ENCODE measurements at places on chromosomes 5 and 9.

GRCh38 chr9:13047827-13048587, 231.5 kb downstream of the MPDZ start:
- DNase-seq: no peak

DNA sequence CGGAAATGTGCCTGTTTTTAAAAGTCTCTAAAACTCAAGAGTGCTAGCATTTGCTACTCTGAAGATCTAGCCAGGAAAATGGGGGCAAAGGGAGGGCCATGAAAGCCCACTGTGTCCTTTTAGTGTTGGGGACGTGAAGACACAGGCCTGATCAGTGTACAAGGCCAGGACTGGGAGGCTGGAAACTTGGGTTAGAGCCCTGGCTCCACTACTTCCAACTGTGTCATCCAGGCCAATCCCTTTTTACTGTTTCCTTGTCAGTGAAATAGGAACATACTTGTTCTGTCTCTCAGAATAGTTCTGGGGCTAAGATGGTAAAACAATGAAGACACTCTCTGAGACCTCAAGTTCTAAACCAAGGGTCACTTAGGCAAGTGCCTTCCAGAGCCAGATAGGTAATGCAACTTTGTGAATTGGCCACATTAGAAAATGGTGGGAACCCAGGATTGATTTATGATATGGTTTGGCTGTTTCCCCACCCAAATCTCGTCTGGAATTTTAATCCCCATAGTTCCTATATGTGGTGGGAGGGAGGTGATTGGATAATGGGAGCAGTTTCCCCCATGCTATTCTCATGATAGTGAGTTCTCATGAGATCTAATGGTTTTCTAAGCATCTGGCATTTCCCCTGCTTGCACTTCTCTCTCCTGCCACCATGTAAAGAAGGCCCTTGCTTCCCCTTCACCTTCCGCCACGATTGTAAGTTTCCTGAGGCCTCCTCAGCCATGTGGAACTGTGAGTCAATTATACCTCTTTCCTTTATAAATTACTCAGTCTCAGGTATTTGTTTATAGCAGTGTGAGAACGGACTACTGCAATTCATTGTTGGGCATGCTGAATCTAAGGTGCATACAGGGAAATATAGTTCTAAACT, 30.4 kb upstream of the B4GALT1 start:
- no peak for DNase-seq

GRCh38 chr9:14768405-14769229, 46.1 kb upstream of the CER1 start:
- no peak for DNase-seq

- no peak for DNase-seq
Observed at GRCh38 chr9:134389642-134390041, 63.4 kb downstream of the RXRA start.

DNA sequence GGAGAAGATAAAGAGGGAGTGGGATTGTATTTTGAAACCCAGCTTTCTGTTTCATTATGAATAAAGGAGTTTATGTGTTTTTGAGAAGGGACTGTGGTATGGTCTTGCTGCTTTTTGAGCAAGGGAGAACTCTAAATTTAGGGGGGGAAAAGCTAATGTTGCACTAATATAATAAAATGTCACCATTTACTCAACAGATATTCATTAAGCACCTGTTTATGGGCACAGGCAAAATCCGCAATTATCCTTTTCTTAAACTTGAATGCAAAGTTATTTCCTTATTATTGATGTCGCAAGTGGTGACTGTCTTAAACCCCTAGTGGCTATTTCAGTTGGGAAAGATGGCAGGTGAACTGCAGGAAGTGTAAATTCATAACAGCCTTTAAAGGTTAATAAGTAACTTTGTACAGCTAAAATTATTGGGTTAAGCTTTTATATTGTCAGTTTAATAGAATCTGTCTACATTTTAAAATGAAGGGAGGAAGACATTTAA, 1.5 kb downstream of the CDC42SE2 start:
- DNase-seq: no peak

DNA sequence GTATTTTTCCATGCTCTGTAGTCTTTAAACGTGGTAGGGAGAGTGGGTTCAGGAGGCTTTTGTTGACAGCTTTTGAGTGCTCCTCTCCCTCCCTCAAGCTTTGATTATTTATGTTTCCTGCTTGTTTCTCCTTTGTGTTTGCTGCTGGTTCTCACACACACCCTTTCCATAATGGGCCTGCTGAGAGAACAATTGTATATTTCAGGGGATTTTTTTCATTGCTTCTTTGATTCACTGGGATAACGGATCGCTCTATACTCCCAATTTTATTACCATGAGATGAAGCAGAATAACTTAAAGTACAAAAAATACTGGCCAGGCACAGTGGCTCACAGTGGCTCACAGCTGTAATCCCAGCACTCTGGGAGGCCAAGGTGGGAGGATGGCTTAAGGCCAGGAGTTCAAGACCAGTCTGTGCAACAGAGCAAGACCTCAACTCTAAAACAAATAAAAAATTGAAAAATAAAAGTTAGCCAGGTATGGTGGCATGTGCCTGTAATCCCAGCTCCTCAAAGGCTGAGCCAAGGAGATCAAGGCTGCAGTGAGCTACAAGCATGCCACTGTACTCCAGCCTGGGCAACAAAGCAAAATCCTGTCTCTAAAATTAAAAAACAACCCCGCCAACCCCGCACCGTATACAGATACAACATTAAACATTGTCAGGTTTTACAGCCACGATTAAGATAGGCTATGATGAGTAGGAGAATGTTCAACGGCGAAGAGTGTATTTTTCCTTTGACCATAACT, 66.9 kb downstream of the USP20 start:
- DNase-seq: no peak

DNA sequence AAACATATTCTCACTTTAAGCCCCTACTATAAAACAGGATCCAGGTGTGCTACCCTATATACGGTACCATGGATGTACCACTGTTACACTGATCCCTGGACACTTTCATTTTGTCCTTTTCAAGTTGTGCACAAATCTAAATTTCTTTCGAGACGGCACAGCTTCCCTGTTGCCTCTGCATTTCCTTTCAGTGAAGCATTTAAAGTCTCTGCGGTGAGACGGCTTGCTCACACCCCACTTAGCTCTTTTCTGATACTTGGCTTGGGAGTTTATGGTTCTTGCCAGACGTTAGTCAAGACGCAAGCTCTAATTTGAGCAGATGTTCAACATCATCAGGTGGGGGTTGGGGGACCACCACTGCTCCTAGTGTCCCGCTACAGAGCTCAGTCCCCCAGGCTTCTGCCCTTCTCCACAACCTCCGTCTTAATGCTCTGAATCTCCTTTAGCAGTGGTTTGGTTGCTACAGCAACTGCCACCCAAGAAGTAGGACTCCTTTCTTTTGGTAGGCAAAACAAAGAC, 15.8 kb downstream of the F2RL2 start:
- no peak for DNase-seq

DNA sequence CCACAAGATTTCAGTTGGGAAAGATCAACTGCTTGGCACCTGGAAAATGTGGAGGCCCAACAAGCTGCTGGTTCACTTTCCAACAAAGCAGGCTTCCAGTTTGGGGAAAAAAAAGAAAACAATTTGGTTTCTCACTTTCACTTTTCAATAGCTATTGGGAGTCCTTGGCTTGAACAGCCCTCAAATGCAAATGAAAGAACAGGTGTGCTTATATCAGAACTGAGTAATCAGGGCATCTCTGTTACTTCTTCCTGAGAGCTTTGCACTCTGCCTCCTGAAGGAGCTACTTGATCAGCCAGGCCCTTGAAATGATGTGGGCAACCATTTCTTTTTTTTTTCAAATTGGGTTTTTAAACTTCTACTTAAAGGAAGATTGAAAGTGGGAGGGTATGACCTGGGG, 73.5 kb downstream of the MFAP3 start:
- DNase-seq: no peak

DNA sequence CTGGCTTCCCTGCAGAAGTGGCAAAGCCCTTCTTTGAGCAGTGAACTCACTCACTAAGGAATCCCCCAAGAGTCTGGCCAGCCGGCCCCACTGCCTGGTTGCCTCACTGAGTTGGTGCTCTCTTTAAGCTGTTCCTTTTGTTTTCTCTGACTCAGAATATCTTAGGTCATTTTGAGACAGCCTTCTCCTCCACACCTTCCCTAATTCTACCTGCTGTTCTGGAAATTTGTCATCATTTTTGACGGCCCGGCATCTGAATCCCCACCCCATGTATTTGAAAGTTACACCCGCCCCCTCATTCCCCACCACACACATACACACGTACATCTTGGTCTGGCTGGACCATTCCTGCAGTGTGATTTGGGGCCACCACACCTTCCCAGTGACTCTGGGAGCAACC, 41.8 kb downstream of the FGF1 start:
- DNase-seq: no peak

DNA sequence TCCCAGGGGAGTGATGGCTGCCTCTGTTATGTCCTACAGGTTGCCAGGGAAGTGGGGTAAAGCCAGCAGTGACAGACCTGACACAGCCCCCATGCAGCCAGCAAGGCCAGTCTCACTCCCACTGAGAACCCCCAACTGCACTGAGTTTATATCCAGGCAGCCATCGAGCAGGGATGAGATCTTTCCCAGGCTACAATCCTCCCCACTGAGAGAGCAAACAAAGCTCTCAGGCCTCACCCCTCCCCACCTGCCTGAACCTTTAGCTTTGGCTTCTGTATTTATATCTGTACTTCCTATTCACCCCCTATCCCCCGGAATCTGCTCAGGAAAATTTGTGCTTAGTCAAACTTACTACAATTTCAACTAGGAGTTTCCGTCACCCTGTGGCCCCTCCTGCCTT, 284.1 kb downstream of the FAM170A start:
- no peak for DNase-seq

GRCh38 chr5:143354025-143354424, 49.5 kb downstream of the NR3C1 start:
- no peak for DNase-seq

DNA sequence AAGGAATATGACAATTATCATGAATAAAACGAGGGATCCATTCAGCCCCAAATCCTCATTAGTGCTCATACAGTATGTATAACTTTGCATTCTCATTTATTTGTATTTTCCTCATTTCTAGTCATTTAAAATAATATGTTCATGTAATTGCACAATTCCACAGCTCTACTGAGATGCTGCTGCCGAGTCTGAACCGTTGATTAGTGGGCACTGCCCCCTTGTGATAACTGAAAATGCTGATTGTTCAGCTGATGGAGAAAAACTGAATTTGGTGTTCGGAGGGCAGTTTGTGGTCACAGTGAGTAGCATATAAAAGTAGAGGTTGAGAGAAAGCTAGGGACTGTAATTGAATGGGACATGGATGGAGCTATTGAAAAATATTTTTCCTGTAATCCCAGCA, 12.2 kb upstream of the GPR151 start:
- DNase-seq: no peak

DNA sequence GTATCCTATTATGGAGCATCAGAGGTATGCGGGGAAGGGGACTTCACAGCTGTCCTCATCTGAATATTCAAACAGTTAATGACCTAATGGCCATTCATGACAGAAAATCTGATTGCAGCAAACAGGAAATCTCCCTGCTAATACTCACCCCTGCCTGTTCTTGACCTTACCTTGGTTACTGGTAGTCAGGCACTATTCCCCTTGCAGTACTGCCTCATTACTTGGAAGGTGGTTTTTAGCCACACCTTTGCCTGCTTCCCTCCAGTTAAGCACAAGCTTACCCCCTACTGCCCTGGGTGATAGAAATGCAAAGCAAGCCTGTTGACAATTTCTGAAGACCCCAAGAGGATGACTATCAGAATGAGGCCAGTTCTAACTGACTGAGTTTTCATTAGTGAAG, 332.4 kb downstream of the NTRK2 start:
- no peak for DNase-seq

DNA sequence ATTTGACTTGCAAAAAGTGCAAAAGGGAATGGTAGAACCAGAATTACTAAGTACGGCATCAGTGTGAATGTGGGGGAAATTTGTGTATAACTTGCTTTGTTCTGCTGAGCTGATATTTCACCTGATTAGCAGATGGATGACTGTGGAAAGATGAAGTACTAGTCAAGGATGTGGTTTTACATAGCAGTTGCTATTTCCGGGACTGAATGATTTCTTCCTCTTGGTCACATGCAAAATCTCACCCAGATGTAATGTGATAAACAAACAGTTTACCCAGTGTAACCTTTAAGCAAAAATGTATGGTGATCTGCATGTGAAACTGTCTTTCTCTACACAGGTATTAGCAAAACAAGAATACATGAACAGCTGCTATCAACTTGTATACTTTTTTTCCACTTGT, 46.1 kb downstream of the DCP2 start:
- DNase-seq: no peak

DNA sequence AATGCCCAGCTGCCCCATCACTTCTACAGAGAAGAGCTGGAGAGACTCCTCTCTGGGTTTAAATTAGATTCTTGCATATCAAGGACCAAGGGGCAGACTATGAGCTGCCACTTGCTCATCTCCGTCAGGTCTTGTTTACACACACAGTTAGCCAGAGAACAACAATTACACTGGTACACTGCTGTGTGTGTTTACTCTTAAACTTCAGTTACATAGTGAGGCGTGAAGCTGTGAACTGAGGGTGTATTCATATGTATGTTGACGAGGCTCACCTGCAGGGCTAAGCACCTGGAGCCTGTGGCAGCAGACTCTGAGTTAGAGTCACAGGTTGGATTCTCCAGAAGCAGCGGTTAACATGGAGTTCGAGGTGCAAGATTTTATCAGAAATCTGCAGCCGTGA, 155.4 kb upstream of the ANKH start:
- DNase-seq: no peak

DNA sequence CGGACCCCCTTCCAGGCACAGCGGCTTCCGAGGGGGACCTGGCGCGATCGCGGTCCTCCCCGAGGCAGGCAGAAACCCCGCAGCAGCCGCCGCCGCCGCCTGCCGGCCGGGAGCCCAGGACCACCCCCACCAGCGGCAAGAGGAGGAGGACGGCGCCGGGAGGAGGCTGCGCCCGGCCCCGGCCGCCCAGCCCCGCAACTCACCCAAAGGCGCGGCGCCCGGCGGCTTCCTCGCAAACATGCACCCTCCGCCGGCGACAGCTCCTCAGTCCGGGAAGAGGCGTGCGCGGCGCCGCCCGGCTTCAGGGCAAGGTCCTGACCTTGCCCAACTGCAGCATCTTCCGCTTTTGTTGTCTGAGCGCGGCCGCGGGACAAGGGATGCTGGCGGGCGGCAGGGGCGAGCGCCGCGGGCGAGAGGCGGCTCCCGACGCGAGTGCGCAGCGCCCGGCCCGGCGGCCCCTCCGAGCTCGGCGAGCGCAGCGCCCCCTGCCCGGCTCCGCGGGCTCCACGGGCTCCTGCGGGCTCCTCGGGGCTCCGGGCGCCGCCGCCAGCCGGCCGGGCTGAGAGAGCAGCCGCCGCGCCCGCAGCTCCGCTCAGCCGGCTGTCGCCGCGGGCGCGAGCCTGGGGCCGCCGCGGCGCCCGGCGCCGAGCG, 507 bp downstream of the CTNND2 start:
- DNase-seq: peak; percentile 23
